Lower lobe of right lung (tissue), 2 donors: ENCODE measurements at places on chromosomes 3 and 15.

DNA sequence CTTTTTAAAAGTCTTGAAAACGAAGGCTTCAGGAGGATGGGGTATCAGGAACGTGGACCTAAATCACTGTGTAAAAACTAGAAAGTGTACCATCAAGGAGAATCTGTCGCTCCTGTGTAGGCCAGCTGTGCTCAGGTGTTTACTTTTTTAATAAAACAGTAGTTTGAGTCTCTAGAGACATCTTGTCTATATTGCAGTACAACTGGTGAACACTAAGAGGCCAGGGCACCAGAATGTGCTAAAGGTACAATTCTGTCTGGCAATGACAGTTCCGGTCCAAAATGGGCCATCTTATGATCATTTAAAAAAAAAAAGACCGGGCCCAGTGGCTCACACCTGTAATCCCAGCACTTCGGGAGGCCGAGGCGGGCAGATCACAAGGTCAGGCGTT, 61.8 kb upstream of the MCF2L2 start:
- DNase-seq, result no peak
- H3K27me3 ChIP-seq, result no peaks in the 10 kb centered on the region
- peaks cover 28% of the 10 kb centered on the region for H3K36me3 ChIP-seq
- no peak overlapping the region for H3K27ac ChIP-seq
- no peak overlapping the region for H3K4me3 ChIP-seq
- H3K4me1 ChIP-seq, result peaks cover 3% of the 10 kb centered on the region

- H3K4me3 ChIP-seq, result no peak overlapping the region
- no peaks in the 10 kb centered on the region for H3K27me3 ChIP-seq
- H3K4me1 ChIP-seq, result peaks cover 1% of the 10 kb centered on the region
- no peak overlapping the region for H3K27ac ChIP-seq
These were observed 89.2 kb downstream of the RBPMS2 start for GRCh38 chr15:64686130-64686735.

- peaks cover 60% of the 10 kb centered on the region for H3K36me3 ChIP-seq
- H3K27me3 ChIP-seq, result no peaks in the 10 kb centered on the region
- H3K4me1 ChIP-seq, result no peaks in the 10 kb centered on the region
- H3K4me3 ChIP-seq, result no peak overlapping the region
- no peak for DNase-seq
These were observed 27.1 kb upstream of the SLC22A13 start for GRCh38 chr3:38238416-38239008.

GRCh38 chr3:30122359-30122758, 484.0 kb upstream of the TGFBR2 start:
- H3K36me3 ChIP-seq, result no peaks in the 10 kb centered on the region
- H3K4me1 ChIP-seq, result no peaks in the 10 kb centered on the region
- no peak overlapping the region for H3K27ac ChIP-seq

DNA sequence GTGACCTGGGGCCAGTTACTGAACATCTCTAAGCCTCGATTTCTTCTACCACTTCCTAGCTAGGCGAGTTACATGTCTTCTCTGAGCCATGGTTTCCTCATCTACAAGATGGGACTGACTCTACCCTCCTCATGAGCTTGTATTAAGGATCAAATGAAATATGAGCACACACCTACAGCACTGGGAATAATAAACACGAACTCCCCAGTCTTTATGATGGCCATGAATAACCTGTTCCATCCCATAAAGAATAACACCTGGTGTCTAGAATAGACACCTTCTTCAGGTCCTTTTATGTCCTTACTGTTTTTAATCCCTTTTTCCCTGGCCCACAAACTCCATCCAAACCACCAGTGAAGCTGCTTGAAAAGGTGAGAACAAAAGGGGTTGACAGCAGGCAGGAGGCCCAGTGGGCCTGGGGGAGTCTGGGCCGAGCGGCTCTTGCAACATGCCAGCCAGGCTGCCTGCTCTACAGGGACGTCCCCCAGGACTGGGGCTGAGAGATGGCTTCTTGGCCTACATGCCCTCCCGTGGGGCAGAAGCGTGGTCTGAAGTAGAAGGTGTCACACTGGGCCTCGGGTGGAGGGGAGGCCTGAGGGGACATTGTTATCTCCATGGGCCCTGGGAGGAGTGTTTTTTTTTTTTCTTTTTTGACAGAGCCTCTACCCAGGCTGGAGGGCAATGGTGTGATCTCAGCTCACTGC, 178.2 kb downstream of the RAB11A start:
- no peak overlapping the region for H3K27ac ChIP-seq
- no peaks in the 10 kb centered on the region for H3K36me3 ChIP-seq
- no peak for DNase-seq
- no peak overlapping the region for H3K4me3 ChIP-seq

DNA sequence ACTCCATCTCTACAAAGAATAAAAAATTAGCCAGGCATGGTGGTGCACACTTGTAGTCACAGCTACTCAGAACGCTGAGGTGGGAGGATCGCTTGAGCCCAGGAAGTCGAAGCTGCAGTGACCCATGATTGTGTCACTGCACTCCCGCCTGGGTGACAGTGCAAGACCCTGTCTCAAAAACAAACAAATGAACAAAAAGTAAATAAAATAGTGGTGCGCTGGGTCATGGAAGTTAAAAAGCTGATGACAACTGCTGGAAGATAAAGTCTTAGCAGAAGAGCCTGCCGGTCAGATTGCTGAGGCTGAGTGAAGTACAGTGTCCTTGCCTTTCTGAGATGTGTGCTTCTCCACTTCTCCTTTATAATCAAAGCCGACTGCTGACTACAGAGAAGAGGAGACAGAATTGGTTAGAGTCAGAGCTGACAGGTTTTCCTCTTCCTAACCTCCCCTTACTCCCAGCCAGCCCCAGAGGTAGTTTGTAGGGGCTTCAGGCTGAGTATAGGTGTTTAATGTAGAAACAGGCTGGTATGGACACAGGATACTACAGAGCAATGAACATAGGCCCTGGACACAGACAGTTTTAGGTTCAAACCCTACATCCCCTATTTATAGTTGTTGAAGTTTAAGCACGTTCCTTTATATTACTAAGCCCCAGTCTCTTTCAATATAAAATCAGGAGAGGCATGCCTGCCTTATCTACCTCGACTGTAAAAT, 17.9 kb downstream of the HCLS1 start:
- H3K27ac ChIP-seq, result no peak overlapping the region
- H3K4me3 ChIP-seq, result no peak overlapping the region
- H3K4me1 ChIP-seq, result no peaks in the 10 kb centered on the region
- H3K27me3 ChIP-seq, result no peaks in the 10 kb centered on the region
- peaks cover 34% of the 10 kb centered on the region for H3K36me3 ChIP-seq
